ENCODE measurements at places on chromosomes 2 and 18.

GRCh38 chr18:9296233-9297006 lies 38.2 kb upstream of the TWSG1 start:
- DNase-seq: no peak

GRCh38 chr18:35371412-35372195 lies 5.5 kb downstream of the ZNF396 start:
- DNase-seq: no peak

DNA sequence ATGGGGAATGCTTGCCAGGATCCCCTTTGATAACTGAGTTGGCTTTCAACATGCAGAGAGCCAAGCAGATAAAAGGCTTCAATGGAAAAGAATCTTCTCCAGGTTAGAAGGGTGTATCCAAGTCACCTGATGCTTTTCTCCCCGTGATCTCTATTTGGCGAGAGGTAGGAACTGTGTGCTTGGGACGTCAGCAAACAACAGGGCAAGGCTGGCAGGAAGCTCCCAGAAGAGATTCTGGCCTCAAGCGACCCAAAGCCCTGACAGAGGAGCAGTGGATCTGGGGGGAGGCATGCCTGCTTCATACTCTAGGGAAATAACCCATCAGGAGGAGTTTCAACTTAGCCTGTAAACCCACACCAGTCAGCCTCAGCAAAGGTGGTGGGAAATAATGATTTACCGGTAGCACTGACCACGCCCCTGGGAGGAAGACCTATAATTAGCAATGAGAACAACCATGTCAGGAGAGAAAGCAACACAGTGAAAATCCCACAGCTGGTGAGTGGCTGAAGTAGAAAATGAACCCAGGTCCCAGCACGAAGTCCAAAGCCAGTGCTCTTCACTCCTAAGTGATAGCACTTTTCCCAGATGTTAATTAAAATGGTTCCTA lies 76.3 kb upstream of the SEC11C start:
- no peak for DNase-seq

- no peak for DNase-seq
These were observed 148.5 kb upstream of the RAB12 start for GRCh38 chr18:8460748-8461147.

GRCh38 chr2:226411727-226412360 lies 387.8 kb downstream of the IRS1 start:
- DNase-seq: no peak

- no peak for DNase-seq
These were observed 21.5 kb downstream of the IWS1 start for GRCh38 chr2:127504552-127505430.

DNA sequence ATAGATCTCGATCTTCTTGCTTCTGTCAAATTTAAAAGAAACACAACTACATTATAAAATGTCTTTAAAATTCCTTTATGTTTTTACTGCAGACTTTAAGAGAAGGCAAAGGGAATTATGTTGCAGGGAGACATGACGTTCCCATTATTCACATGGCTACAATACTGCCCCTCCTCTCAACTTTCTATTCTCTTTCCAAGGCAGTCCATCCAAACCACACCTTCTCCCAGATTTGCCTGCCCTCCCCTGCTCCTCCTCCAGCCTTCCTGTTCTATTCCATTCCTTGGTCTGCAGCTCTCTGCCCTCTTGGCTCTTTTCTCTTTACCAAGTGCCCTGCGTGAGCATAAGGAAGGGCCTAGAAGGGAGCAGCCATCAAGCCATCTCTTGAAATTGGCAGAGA lies 61.3 kb downstream of the NABP1 start:
- DNase-seq: no peak
